Stimulated activated naive CD8-positive, alpha-beta T cell treated with anti-CD3 and anti-CD28 coated beads, Interleukin-15, amount 100 ng/mL, for 72 hours (primary cell): ENCODE measurements at places on chromosomes 3 and 15.

DNA sequence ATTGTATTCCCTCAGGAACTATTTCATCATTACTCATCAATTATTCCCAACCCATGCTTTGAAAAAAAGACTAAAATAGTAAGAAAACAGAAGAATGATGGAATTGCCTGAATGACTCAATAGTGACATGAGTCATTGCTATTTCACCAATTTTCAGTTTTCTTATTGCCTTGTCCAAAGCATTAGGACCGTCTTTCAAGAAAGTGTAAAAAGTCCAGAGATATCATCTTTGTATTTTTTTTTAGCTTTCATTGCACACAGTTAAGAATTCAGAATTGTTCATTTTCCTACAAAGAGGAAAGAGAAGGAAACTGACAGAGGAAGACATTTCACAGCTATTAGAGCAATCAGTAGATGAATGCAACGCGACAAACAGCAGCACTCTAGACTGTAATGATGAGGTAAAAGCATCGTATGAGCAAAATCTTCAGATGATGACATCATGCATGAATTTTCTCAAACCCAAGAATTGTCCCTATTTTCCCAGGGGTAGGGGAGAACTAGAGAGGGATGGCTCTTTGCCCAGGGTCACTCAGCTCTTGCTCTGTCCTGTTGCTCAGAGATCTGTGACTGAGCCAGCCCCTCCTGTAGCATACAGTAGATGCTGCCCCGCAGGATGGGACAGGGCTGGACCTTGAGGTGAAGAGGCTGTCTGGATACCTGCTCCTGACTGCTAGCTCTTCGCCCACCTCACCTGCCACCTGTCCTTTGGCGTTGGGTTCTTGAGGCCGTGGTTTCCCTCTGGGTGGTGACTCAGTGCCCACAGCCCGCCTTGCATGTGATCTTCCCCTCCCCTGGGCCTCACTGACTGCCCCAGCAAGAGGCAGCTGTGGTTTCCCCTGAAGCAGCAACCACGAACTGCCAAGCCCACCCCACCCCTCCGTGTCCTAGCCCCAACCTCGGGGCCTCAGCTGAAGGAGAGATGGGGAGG lies 84.8 kb downstream of the PPCDC start:
- DNase-seq, result peak; percentile 87

GRCh38 chr3:159451067-159451466 lies 537.6 kb upstream of the IL12A start:
- no peak for DNase-seq

DNA sequence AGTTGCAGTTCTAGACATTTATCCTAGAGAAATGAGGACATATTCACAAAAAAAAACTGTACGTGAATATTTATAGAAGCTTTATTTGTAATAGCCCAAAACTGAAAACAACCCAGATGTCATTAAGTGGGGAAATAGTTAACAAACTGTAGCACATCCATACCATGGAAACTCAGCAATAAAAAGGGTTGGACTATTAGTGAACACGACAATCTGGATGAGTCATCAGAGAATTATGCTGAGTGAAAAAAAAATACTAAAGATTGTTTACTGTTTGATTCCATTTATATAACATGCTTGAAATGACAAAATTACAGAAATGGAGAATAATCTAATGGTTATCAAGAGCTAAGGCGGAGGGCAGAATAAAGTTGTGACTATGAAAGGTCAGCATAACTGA lies 59.5 kb downstream of the CPA3 start:
- DNase-seq, result no peak

DNA sequence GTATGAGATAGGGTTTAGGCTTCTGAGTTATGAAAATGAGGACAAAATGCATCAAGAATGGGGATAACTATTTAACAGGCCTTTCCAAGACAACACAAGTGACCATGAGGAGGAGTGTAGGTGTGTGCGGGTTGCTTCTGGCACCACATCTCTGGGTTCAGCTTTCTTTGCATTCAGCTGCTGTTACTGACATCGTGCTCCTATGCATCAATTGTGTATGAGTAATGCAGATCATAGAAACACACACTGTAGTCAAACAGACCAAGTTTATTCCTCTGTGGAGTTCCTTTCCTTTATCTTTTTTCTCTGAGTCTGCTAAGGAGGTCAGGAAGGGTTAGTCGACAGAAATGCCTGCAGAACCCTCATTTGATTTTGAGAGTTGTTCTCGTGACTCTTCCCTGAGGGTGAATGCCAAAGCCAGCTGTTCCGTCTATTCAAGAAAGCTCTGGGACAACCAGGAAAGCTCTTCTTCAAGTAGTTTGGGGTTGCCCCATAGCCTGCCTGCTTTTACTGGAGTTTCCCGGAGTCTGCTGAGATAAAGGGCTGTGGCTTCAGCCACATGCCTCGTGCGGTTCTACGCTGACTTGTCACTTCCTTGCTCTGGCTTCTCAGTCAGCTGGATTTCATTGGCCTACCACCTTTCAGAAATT lies 136.7 kb upstream of the TLE3 start:
- no peak for DNase-seq
